ENCODE measurements at places on chromosomes 4 and X.

- no peak overlapping the region for H3K4me3 ChIP-seq
- no peaks in the 10 kb centered on the region for H3K4me1 ChIP-seq
- H3K36me3 ChIP-seq: no peaks in the 10 kb centered on the region
- no peak for DNase-seq
- H3K27me3 ChIP-seq: no peaks in the 10 kb centered on the region
These were observed 29.5 kb upstream of the BMPR1B start for GRCh38 chr4:94728056-94728766.

GRCh38 chrX:40166582-40166981 is 68.8 kb upstream of the BCOR start:
- no peak for DNase-seq
- H3K27ac ChIP-seq: no peak overlapping the region
- peaks cover 24% of the 10 kb centered on the region for H3K4me1 ChIP-seq
- peak overlapping the region; percentile 50 for H3K4me3 ChIP-seq
- H3K27me3 ChIP-seq: no peaks in the 10 kb centered on the region

- H3K36me3 ChIP-seq: no peaks in the 10 kb centered on the region
- no peak overlapping the region for H3K4me3 ChIP-seq
- no peak overlapping the region for H3K27ac ChIP-seq
These were observed 16.3 kb upstream of the DHRSX start for GRCh38 chrX:2517055-2517454.

DNA sequence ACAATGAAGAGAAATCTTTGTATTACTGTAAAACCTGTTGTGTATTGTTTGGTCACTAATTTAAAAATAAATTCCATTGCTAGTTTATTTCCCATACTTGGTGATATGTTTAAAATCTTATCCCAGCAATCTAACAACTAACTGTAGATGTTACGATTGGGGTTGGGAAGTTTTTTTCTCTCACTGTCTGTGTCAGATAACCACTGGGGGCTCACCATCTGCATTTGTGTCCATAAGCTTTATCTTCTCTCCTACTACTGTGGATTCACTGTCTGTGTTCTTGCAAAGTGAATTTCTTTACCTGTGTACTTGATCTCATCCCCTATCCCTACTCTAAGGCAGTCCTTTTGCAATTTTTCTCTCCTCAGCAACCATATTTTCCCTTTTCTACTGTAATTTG is 81.3 kb downstream of the STIM2 start:
- H3K4me3 ChIP-seq: no peak overlapping the region
- H3K27me3 ChIP-seq: no peaks in the 10 kb centered on the region
- H3K4me1 ChIP-seq: peaks cover 44% of the 10 kb centered on the region
- H3K36me3 ChIP-seq: no peaks in the 10 kb centered on the region
- H3K27ac ChIP-seq: no peak overlapping the region

- H3K4me3 ChIP-seq: no peak overlapping the region
- H3K36me3 ChIP-seq: peaks cover 2% of the 10 kb centered on the region
- no peaks in the 10 kb centered on the region for H3K4me1 ChIP-seq
- no peaks in the 10 kb centered on the region for H3K27me3 ChIP-seq
- no peak overlapping the region for H3K27ac ChIP-seq
- peak; percentile 31 for DNase-seq
These were observed 68.9 kb downstream of the ACOX3 start for GRCh38 chr4:8371596-8371995.

GRCh38 chrX:115029440-115029839 is 12.0 kb upstream of the IL13RA2 start:
- no peak overlapping the region for H3K4me3 ChIP-seq
- H3K27ac ChIP-seq: no peak overlapping the region
- H3K36me3 ChIP-seq: no peaks in the 10 kb centered on the region
- H3K4me1 ChIP-seq: peaks cover 4% of the 10 kb centered on the region
- H3K27me3 ChIP-seq: no peaks in the 10 kb centered on the region
- DNase-seq: no peak

DNA sequence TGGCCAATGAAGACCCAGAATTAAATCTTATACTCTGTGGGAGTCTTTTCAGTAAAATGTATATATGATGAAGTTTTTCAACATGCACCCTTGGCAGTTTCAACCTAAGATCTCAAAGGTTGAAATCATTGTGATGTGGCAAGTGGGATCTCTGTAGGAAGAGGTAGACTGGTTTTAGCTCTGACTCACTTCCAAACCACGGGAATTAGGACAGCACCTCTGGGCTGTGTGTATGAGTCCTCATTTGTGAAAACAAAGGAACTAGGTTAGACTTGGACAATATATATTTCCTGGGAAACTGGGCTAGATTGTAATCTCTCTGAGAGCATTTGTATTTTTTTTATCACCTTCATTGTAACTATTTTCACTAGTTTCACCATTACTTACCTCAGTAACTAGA is 333.0 kb downstream of the ADGRL3 start:
- DNase-seq: no peak
- no peaks in the 10 kb centered on the region for H3K36me3 ChIP-seq
- H3K4me1 ChIP-seq: no peaks in the 10 kb centered on the region
- H3K4me3 ChIP-seq: no peak overlapping the region
- no peaks in the 10 kb centered on the region for H3K27me3 ChIP-seq

DNA sequence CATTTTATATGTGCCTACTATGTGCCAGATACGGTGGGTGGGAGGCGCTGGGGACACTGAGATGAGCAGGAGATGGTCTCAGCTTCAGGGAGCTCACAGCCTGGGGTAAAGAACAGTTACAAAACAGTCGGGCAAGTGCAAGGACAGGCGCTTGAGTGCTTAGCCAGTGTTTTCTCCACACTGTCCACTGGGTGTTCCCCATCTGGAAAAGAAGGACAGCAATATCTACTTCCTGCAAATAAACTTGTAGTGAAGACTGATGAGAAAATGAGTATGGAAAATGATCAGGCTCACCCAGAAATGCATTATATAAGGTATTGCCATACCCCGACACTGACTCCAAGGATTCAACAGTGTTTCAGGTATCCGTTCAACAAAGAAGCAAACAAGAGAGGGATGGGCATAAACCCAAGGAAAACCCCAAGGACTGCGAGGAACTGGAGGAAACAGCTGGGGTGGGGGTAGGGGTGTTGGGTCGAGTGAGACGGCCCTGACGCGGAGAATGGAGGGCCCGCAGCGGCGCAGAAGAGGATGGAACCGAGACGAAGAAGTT is 835 bp downstream of the TMEM185A start:
- H3K36me3 ChIP-seq: no peaks in the 10 kb centered on the region
- H3K4me1 ChIP-seq: no peaks in the 10 kb centered on the region
- H3K4me3 ChIP-seq: peak overlapping the region; percentile 79
- H3K27ac ChIP-seq: peak overlapping the region; percentile 67

- no peak for DNase-seq
- no peak overlapping the region for H3K27ac ChIP-seq
- H3K36me3 ChIP-seq: no peaks in the 10 kb centered on the region
- H3K27me3 ChIP-seq: no peaks in the 10 kb centered on the region
- H3K4me3 ChIP-seq: no peak overlapping the region
These were observed 222.1 kb downstream of the CBR4 start for GRCh38 chr4:168787801-168788595.

GRCh38 chr4:113973345-113973744 is 6.1 kb downstream of the ARSJ start:
- no peak overlapping the region for H3K27ac ChIP-seq
- no peaks in the 10 kb centered on the region for H3K4me1 ChIP-seq
- H3K36me3 ChIP-seq: no peaks in the 10 kb centered on the region
- no peak overlapping the region for H3K4me3 ChIP-seq
- no peaks in the 10 kb centered on the region for H3K27me3 ChIP-seq

DNA sequence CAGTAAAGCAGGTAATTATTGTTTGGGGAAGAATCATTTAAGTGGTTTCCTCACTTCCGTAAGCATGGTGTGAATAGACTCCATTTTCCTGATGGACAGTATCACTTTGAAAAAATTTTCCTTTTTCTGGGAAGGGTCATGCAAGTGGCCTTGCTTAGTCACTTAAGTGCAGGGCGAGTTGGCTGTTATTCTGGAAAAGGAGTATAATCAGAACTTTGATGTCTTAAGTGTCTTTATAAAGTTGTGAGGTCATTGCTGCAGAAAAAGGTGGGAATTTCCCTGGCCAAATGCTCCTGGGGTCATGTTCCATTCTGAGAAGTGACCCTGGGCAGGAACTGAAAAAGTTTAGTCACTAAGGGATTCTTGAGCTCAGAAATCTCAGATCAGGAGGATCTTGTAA is 146.1 kb upstream of the OTUD4 start:
- H3K4me3 ChIP-seq: no peak overlapping the region
- H3K27me3 ChIP-seq: no peaks in the 10 kb centered on the region
- no peak overlapping the region for H3K27ac ChIP-seq
- no peaks in the 10 kb centered on the region for H3K4me1 ChIP-seq
- no peak for DNase-seq
- no peaks in the 10 kb centered on the region for H3K36me3 ChIP-seq

DNA sequence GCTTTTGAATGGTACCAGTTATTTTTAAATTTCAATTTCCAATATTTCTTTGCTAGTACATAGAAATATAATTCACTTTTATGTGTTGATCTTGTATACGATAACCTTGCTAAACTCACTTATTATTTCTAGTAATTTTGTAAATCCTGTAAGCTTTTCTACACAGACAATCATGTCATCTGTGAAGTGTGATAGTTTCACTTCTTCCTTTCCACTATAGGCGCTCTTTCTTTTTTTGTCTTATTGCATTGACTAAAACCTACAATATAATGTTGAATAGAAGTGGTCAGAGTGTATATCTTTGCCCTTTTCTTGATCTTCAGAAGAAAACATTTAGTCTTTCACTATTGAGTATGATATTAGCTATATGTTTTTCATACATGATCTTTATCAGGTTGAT is 76.6 kb downstream of the ZNF182 start:
- H3K4me1 ChIP-seq: no peaks in the 10 kb centered on the region
- H3K27me3 ChIP-seq: no peaks in the 10 kb centered on the region
- no peak for DNase-seq

- no peaks in the 10 kb centered on the region for H3K27me3 ChIP-seq
- DNase-seq: no peak
- no peaks in the 10 kb centered on the region for H3K4me1 ChIP-seq
- no peaks in the 10 kb centered on the region for H3K36me3 ChIP-seq
- no peak overlapping the region for H3K27ac ChIP-seq
- no peak overlapping the region for H3K4me3 ChIP-seq
These were observed 24.4 kb upstream of the GBA3 start for GRCh38 chr4:22668301-22668700.

DNA sequence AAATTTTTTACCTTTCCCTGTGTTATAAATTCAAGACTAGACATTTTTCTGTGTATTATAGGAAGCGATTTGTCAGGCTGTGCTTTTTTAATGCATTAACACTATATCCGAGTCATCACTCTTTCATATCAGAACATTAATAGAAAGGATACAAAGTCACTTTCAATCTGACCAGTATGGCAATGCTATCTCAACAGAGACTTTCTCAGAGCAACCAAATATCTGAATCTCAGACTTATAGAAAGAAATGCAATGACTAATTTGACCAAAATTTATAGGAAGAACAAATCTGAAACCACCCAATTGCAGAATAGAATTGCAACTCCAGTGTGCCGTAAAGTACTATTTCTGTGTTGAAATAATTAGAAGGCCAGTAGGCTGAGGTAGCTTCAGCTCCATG is 473 bp upstream of the TKTL2 start:
- H3K4me3 ChIP-seq: no peak overlapping the region
- no peak overlapping the region for H3K27ac ChIP-seq
- H3K4me1 ChIP-seq: no peaks in the 10 kb centered on the region
- no peaks in the 10 kb centered on the region for H3K36me3 ChIP-seq
- H3K27me3 ChIP-seq: no peaks in the 10 kb centered on the region

GRCh38 chr4:127776620-127777019 is 5.5 kb upstream of the HSPA4L start:
- no peak for DNase-seq
- no peak overlapping the region for H3K27ac ChIP-seq
- peaks cover 6% of the 10 kb centered on the region for H3K4me1 ChIP-seq
- no peaks in the 10 kb centered on the region for H3K36me3 ChIP-seq
- no peak overlapping the region for H3K4me3 ChIP-seq
- H3K27me3 ChIP-seq: no peaks in the 10 kb centered on the region

GRCh38 chr4:40419231-40419912 is 84.2 kb downstream of the CHRNA9 start:
- H3K36me3 ChIP-seq: peaks cover 10% of the 10 kb centered on the region
- H3K27me3 ChIP-seq: no peaks in the 10 kb centered on the region
- H3K4me1 ChIP-seq: no peaks in the 10 kb centered on the region
- H3K4me3 ChIP-seq: no peak overlapping the region
- no peak overlapping the region for H3K27ac ChIP-seq

DNA sequence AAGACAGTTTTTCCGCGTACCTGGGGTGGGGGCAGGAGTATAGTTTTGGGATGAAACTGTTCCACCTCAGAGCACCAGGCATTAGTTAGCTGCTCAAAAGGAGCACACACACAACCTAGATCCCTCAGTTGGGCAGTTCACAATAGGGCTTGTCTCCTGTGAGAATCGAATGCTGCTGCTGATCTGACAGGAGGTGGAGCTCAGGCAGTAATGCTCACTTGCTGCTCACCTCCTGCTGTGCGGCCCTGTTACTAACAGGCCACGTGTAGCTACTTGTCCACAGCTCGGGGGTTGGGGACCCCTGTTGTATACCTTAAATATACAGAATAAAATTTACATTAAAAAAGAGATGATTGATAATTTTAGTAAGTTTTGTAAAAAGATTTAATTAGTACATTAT is 191.5 kb downstream of the SLC7A11 start:
- no peaks in the 10 kb centered on the region for H3K27me3 ChIP-seq
- no peak overlapping the region for H3K27ac ChIP-seq
- H3K4me3 ChIP-seq: no peak overlapping the region
- no peaks in the 10 kb centered on the region for H3K36me3 ChIP-seq
- no peaks in the 10 kb centered on the region for H3K4me1 ChIP-seq
- no peak for DNase-seq

- H3K4me3 ChIP-seq: no peak overlapping the region
- no peaks in the 10 kb centered on the region for H3K4me1 ChIP-seq
- no peak overlapping the region for H3K27ac ChIP-seq
- no peaks in the 10 kb centered on the region for H3K27me3 ChIP-seq
These were observed 18.3 kb downstream of the NLGN3 start for GRCh38 chrX:71162981-71163380.

GRCh38 chr4:92658318-92658717 is 354.6 kb downstream of the GRID2 start:
- H3K36me3 ChIP-seq: no peaks in the 10 kb centered on the region
- H3K4me1 ChIP-seq: no peaks in the 10 kb centered on the region
- no peak overlapping the region for H3K27ac ChIP-seq
- no peaks in the 10 kb centered on the region for H3K27me3 ChIP-seq
- no peak for DNase-seq
- H3K4me3 ChIP-seq: no peak overlapping the region

Data from lower lobe of right lung (tissue), 2 donors.